ENCODE measurements at places on chromosomes 1 and 21.

DNA sequence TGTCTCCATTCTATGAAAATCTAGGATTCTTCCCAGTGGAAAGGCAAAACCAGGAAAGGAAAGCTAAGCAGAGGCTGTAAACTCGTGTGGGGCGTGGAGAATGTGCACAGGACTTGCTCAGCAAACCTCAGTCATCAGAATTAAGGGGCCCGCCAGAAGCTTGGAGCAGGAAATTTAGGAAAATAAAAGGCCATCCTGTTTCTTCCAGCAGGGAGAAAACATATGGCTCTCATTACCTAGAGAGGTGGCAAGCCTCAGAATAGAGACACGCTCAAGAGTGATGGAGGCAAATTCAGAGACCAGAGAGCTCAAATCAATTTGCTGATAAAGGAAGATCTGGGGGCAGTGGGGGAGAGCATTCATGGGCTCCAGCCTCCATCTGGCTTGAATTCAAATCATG is 151.9 kb upstream of the KLHDC7A start:
- no peak for DNase-seq

DNA sequence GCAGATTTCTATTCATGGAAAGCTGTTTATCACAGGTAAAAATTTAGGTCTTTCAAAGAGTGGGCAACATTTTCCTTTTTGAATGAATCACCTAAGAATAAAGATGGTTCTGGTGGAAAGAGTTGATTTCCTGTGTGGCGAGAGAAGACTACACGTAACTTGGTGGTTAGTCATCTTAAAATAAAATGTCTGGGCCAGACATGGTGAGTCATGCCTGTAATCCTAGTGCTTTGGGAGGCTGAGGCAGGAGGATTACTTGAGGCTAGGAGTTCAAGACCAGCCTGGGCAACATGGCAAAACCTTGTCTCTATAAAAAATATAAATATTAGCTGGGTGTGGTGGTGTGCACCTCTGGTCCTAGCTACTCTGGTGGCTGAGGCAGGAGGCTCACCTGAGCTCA is 65.7 kb downstream of the DISP1 start:
- no peak for DNase-seq

- no peak for DNase-seq
Observed at GRCh38 chr1:79006564-79006963, at the start of gene ADGRL4. Gene ADGRL4, minus strand, starts transcription at chr1:79006730. Its CDS starts 76 bp downstream, at chr1:79006654.

GRCh38 chr1:28578696-28579218 is 13.3 kb upstream of the RAB42 start:
- no peak for DNase-seq

DNA sequence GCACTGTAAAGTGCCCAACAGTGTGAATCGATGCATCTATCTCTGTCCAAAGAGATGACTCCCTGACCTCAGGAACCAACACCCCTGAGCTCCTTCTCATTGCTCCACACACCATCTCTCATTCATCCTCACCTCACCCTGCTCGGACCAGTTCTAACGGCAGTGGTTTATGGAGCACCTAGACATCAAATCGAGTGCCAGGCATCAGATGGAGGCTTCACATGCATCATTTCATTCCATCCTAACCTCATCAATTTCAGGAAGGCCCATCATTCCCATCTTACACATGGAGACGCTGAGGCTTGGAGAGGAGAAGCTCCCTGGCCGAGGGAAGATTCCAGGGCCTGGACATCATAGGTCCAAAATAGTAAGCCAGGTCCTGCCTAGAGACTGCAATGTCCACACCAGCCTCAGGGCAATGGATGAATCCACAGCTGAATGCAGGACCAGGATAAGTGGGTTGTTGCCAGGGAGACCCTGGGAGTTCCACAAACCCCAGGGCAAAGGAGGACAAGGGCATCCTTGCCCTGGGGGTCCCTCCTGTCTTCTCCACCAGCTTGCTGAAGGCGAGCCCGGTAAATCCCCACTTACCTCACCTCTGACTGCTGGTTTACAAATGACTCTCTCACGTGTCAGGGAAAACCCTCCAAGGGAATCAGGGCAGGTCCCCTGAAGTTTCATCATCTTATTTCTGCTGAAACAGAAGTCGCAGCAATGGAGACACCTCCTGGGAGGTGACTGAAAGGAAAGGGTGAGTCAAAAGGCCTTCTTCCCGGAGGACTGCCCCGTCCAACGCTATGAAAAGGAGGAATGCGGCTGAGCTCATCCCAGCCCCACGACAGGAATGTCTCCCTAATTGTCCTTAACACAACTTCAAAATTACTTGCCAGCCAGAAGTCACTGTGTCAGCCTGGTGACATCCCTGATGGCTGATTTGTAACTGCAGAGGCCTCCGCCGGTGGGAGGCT is 9.0 kb upstream of the IFFO2 start:
- DNase-seq, result no peak

GRCh38 chr1:93635614-93636543 is 45.8 kb downstream of the BCAR3 start:
- DNase-seq, result no peak

GRCh38 chr1:8107897-8108296 is 81.8 kb upstream of the ERRFI1 start:
- no peak for DNase-seq

DNA sequence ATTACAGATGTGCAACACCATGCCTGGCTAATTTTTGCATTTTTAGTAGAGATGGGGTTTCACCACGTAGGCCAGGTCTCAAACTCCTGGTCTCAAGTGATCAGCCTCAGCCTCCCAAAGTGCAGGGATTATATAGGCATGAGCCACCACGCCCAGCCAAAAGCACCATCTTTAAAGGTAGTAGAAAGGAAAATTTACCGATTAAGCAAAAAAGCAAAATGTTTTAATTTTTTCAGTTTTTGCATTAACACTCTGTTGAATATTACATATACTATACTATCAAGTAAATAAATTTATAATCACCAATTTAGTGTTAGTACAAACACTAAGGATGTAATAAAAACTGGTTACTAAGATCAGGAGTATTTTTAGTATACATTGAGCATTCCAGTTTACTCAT is 20.6 kb downstream of the RC3H1 start:
- DNase-seq, result no peak

DNA sequence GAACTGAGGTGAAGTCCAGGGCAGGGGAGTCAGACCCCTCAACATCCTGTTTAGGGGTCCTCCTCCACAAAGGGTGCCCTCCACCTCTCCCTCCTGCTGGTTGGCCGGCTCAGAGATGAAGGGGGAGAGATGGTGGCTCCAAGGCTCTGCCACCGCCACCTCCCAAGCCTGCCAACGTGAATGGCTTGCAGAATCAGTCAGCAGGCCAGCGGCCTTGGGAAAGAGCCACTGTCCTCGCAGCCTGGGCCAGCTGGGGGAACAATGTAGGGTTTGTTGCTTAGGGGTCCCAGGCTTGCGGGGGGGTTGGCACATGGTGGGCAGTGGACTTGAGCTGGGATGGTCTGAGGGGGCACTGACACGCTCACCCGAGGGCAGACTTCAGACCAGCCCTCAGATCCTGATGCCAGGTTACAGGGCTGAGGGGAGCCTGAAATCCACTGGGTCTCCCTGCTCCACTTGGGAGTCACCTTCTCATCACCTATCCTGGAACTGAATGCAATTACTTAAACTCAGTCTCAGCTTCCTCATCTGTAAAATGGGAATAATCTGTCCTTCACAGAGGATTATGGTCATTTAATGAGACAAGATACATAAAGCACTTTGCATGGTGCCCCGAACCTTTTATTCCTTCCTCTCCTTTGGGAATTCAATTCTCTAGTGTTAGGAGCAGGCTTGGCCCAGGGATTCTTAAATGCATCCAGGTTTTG is 8.3 kb downstream of the GPR37L1 start:
- DNase-seq, result no peak

- DNase-seq, result no peak
Observed at GRCh38 chr1:54305906-54306514, 100.2 kb downstream of the SSBP3 start.

- no peak for DNase-seq
Observed at GRCh38 chr1:177069490-177069889, 95.0 kb downstream of the ASTN1 start.

DNA sequence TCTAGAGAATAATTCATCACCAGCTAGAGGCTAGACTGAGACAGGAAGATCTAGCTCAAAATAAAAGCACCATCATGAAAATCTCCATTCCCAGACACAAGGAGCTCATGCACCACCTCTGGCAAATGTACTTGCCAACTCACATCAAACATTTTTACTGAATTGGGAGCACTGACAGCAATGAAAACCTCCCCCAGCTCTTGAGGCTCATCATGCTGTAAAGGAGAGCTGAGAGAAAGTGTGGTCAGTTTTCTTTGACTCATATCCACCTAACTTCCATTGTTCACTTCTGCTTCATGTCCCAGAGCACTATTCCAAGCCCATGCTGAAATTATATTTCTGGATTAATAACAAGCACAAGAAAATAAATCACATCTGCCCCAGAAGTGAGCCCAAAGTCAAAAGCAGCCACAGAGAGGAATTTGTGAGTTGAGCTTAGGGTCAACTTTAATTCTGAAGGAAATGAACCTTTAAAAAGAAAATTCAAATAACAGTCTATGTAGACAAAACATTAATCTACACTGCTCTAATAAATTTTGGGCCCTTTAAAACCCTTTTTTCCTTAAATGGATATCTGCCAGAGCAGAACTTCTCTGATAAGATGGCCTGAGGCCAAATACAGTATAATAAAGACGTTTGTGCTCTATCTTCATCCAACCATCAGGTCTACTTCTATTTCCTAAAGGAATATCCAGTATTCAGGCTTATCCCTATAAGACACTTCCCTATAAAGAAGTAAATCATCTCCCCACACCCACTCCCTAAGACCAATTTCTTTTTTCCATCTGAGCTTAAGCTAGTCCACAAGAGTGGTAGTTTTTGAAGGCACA is 85.9 kb upstream of the ADAM30 start:
- no peak for DNase-seq

Measured in CD8-positive, alpha-beta memory T cell (primary cell).